ENCODE measurements at places on chromosomes 16 and 17.

DNA sequence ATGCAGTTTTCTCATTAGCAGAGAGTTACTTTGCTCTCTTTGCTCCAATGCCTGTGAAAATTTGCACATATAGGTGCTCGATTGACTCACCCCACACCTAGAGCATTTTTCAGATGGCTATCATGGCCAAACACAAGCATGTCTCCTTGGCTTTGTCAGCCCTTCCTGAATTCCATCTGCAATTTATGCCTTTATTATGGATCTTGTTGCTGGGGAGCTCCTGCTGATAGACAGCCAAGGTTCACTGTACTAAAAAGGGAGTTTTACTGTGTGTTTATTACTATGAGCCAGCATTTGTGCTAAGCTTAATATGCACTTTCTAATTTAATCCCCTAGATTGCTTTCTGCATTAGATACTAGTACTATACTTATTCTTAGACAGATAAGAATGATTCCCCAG, 93.3 kb downstream of the TOX3 start:
- no peak for DNase-seq

- no peak for DNase-seq
These were observed 49.3 kb upstream of the WSB1 start for GRCh38 chr17:27244491-27245223.

DNA sequence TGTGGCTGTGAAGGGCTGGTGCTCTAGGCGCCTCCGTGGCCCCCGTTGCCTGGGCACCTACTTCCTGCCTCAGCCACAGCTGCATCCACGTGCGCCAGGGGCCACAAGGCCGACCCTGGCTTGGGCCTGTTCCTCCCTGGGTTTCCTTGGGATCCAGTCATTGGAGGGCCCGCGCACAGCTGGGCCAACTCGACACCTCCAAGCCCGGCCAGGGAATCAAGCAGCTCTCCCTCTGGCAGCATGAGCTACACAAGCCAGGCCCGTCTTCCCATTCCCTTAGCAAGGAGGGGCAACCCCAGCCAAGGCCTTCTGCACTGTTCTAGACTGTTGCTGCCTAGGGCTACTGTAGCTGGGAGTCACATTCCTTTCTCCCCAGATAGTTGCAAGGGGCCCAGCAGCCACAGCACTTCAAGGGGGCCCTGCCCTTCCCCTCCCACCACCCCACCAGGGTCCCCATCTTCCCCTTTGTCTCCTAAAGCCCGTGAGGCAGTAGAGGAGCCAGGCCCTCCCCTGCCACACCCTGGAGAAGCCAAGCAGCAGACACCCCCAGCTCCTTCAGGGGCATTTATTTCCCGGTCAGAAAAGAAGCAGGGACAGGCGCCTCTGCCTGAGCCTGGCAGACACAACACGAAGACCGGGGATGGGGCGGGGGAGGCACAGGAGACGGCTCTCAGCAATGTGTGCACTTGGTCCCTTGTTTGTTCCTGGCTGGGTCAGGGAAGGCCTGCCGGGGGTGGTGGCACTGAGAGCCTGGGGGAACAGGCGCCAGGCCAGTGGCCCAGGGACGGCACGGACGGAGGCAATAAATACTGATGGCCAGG, 3.8 kb downstream of the ARHGDIA start:
- DNase-seq, result no peak

DNA sequence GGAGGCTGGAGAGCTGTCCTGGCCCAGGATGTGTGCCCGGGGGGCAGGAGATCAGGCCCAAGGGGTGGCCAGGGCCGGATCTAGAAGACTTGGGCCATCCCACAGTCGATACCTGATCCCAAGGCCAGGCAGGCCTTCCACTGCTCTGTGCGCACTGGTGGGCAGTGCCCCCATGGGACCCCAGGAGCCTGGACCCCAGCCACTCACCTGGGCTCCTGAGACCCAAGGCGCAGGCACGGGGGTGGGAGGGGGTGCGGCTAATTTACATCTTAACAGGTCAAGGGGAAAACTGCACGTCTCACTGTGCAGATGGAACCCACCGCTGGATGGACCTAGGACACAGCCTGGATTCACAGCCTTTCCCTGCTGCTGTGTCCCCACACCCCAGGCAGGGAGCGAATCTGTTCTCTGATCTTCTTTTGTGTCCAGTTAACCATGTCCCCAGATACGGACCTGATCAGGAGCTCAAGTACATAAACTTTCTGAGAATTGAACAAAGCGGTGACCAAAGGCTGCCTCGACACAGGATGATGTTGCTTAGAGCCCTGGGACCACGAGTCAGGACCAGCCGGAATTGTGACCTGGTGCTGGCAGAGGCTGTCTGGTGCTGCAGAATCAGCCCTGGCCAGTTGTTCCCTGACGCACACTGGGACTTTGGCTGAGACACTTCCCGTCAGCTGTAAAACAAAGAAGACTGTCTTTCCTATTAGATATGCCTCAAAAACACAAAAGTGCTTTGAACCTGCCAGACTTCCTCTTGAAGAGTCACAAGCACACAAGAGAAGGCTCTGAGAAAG, 60.6 kb downstream of the TNFRSF13B start:
- no peak for DNase-seq

- no peak for DNase-seq
These were observed 187.0 kb upstream of the RPL38 start for GRCh38 chr17:74016461-74016860.

DNA sequence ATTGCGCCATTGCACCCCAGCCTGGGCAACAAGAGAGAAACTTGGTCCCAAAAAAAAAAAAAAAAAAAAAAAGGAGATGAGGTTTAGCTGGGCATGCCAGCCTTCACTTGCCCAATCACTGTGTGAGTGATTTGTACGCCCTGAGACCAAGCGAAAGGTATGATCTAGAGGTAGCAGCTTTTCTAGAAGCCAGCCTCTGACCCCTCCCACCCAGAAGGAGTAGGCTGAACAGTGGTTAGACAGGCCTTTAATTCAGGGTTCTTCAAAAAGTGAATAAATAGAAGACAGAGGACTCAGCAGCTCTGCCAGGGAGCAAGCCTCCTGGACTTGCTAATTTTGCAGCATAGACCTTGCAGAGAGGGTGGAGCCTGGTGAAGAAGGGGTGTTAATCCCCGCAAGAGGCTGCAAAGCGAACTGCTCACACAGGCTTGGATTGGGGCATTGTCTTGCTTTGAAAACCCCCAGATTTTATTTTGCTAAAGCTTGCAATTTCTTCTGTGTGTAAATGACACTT, 7.1 kb upstream of the CYTH1 start:
- DNase-seq, result no peak

GRCh38 chr17:75271233-75271954, 363 bp upstream of the MIF4GD start:
- peak; percentile 85 for DNase-seq

DNA sequence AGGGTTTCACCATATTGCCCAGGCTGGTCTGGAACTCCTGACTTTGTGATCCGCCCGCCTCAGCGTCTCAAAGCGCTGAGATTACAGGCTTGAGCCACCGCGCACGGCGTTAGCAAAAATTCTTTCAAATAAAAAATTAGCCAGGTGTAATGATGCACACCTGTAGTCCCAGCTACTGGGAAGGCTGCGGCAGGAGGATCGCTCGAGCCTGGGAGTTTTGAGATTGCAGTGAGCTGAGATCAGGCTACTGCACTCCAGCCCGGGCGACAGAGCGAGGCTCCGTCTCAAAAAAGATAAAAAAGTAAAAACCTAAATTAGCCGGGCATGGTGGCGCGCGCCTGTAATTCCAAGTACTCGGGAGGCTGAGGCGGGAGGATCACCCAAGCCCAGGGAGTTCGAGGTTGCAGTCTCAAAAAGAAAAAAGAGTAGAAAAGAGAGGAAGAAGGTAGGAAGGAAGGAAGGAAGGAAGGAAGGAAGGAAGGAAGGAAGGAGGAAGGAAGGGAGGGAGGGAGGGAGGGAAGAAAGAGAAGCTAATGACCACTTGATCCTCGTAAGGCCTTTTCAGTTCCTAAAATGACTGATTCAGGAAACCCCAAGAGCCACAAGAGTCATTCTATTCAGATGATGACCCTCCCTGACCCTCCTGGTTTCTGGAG, 59.2 kb downstream of the SRL start:
- DNase-seq, result no peak

DNA sequence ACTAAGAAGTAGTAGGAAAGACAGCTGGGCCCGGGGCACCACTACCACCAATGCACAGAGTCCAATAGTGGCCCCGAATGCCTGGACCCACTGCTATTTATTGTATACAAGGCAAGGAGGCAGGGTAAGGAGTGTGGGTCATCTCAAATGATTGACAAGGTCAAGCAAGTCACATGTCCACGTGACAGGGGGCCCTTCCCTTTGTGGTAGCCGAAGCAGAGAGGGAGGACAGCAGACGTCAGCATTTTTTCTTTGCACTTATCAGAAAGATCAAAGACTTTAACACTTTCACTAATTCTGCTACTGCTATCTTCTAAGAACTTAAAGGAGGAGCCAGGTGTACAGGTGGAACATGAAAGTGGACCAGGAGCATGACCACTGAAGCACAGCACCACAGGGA, 6.5 kb downstream of the VPS53 start:
- DNase-seq, result no peak

DNA sequence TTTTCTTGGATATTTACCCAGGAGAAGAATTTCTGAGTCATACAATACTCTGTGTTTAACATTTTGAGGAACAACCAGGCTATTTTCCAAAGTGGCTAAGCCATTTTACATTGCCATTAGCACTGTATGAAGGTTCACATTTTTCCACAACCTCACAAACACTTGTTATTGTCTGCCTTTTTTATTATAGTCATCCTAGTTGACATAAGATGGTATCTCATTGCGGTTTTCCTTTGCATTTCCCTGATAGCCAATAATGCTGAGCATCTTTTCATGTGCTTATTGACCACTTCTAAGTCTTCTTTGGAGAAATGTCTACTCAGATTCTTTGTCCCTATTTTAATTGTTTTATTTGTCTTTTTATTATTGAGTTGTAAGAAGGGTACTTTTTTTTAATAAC, 107.4 kb upstream of the CES5A start:
- no peak for DNase-seq

DNA sequence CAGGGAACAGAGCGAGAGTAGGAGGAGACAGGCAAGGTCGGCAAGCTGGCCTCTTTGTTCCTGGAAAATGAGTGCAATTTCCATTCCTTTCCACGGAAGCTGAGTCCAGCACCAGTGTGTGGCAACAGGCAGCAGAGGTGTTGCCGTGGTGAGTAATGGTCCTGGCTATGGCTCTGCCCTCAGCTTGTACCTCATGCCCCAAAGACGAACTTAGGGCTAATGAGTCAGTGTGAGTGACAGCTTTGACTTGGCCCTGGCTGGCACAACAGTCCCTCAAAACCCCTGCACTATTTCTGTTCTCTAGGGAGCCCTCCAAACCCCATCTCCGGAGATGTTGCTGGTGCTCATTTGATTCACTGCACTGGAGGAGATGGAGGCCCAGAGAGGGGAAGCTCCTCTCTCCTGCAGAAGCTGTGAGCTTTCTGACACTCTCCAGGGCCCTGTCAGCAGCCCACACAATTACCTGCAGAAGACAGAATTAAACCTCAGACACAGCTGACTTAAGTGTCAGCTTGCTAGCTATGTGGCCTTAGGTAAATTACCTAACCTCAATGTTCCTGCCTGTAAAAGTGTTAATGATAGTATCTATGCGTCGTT, 129.9 kb downstream of the TMEM132E start:
- no peak for DNase-seq

DNA sequence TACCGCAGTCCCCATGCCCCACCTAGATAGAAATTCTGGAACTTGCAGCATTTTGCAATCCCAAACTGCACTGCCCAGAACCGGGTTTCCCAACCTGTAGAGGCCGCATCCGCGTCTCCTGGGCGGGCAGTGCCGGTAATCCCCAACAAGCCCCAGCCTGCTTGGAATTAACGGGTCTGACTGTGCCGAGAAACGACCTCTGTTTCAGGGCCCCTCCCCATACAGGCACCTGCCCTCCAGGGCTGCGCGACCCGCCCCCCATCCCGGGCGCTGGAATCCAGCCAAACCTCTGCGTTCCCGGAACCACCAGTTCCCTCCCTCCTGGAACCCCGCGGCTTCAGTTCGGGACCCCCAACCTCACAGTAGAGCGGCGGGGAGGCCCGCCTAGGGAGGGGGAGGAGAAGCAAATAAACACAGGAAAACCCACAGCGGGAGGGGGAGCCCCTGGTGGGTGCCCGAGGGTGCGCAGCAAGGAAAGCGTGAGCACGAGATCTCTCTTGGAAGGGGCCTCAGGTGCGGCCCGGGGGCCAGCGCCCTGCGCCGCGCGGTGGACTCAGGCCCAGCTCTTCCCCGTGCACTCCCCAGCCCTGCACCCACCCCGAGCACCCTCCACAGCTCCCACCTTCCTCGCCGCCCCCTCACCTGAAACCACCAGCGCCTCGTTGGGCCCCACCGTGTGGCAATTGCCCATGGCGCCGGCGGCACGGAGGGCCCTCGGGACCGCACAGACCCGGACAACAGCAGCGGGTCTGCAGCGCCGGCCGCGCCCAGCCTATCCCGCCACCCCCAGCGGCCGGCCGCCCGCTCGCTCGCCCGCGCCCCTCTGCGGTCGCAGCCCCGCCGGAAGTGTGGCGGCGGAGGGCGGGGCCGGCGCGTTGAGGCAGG, at the start of gene FLOT2:
Gene FLOT2, minus strand, starts transcription at position 850 of the 885 bp plus-strand sequence. Its CDS starts 159 bp downstream, at position 691.
- peak; percentile 70 for DNase-seq

DNA sequence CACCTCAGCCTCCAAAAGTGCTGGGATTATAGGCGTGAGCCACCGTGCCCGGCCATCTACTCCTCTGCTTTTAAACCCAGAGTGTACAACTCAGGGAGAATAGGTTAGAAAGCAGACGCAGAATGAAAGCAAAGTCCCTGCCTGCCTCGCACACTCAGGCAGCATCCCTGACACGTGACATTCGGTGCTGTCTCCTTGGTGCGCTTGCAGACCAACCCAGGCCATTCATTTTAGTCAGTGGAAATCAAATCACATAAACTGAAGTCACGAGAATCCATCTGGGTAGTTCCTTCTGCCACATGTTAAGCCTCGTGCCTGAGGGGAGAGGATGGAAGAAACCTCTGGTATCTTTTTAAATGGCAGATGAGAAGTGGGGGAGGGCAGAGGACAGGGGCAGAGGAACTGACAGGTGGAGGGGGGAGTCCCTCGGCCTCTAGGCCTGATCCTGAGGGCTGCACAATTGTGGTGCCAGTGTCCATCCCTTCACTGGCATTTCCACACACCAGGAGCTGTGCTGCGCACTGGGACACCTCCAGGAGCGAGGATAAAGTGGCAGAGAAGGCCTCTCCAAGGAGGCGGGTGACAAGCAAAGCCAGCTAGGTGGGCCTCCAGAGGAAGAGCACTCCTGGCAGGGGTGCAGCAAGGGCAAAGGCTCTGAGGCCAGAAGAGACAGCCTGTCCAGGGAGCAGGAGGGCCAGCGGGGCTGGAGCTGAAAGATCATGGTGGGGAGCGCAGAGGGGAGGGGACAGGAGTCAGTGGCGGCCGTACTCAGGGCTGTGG, 196.3 kb downstream of the KATNIP start:
- DNase-seq, result no peak

Measured in stimulated activated naive B cell treated with anti-CD40 and anti-IgM and Interleukin-4, amounts not matched to agents 10 μg/mL and 1 μg/mL and 100 μg/mL, for 72 hours (primary cell).